Hindlimb muscle (tissue), 1 donor: ENCODE measurements at places on chromosomes 5 and 9. TPM values are rescaled to one million over a fixed set of nuclear protein-coding genes. Genes with fewer than 3 reads are reported as not detected.

The GADD45G gene
- 14.3 TPM for polyA plus RNA-seq

The LVRN gene
- polyA plus RNA-seq: 4.1 TPM

The ADGRD2 gene
- polyA plus RNA-seq: not detected

The POU5F2 gene
- 0.08 TPM for polyA plus RNA-seq

The ZNF484 gene
- 5.1 TPM for polyA plus RNA-seq

The EQTN gene
- not detected for polyA plus RNA-seq

The SOX30 gene
- polyA plus RNA-seq: 0.26 TPM

The GRXCR2 gene
- polyA plus RNA-seq: not detected

The TMEM252 gene
- 1.8 TPM for polyA plus RNA-seq

The ANXA1 gene
- polyA plus RNA-seq: 81.4 TPM

The LCN10 gene
- polyA plus RNA-seq: 5.6 TPM

The IFNA2 gene
- not detected for polyA plus RNA-seq

The SPINK6 gene
- polyA plus RNA-seq: not detected

The CCDC187 gene
- polyA plus RNA-seq: 0.04 TPM

The RMRP gene
- not detected for polyA plus RNA-seq

The TPPP gene
- polyA plus RNA-seq: 7.7 TPM

The GPRIN1 gene
- 0.75 TPM for polyA plus RNA-seq

The NRG2 gene
- polyA plus RNA-seq: 1.7 TPM

The PCDHGB6 gene
- polyA plus RNA-seq: 4.0 TPM

The ENTPD2 gene
- 11.0 TPM for polyA plus RNA-seq
